Activated T-cell treated with anti-CD3 and anti-CD28 coated beads for 48 hours (primary cell): ENCODE measurements at places on chromosomes 3 and 15.
A peak's percentile ranks its signal among the peaks of the same experiment; 100 is the strongest.

DNA sequence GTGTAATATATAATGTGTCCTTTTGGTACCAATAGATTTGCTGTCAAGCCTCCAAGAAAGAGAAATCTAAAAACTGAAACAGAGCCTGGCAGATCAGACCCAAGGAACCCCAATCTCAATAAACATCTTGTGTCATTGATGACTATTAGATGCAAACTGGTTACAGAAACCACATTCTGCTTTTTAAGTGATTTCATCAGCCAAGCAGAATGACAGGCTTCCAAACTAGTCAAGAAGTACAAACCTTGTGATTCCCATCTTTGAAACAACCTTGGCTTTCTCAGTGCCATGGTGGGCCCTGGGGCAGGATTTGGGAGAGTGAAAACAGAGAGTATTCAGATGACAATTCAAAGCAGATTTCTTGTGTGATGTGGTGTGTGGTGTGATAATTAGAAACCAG, 45.6 kb upstream of the STRIT1 start:
- no peak for DNase-seq

GRCh38 chr3:60046210-60046609, 996.4 kb upstream of the CFAP20DC start:
- no peak for DNase-seq

DNA sequence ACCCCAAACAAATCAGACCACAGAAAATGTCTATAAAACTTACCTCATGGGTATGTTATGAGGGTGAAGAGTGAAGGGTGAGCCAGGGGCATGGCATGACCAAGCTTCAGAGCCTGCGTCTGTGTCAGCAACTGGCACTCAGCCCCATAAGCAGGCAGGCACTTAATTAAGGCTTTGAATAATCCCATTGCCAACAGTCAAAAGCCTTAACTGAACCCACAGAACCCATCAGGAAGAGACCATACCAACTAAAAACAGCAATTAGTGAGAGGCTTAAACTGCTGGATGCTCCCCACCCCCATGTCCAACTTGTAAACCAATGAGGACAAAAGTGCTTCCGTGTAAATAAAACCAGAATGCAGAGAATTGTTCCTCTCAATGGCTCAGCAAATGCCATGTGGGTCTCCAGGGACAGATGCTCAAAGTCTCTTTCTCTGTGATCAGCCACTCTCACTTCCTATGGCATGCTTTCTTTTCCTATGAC, 126.0 kb downstream of the MYLK start:
- no peak for DNase-seq

GRCh38 chr15:52397118-52397517, 101.5 kb upstream of the MYO5C start:
- DNase-seq: no peak

DNA sequence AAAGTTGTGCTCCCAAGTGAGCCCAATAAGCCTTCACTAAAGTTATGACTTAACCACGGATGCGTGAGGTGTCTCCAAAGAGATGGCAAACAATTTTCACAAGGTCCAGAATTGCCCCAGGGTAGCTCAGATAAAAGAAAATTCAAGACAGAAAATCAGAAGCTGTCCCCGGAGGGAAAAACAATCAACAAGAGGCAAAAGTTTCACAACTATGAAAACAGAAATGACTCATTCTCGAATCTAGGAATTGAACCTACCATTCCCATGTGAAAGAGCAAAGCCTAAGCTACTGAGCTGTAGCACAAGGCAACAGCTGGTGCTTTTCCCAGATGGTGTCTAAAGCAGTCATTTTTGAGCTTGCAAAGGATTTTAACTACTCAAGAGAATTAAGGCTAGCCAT, 33.5 kb upstream of the MKRN3 start:
- DNase-seq: no peak

DNA sequence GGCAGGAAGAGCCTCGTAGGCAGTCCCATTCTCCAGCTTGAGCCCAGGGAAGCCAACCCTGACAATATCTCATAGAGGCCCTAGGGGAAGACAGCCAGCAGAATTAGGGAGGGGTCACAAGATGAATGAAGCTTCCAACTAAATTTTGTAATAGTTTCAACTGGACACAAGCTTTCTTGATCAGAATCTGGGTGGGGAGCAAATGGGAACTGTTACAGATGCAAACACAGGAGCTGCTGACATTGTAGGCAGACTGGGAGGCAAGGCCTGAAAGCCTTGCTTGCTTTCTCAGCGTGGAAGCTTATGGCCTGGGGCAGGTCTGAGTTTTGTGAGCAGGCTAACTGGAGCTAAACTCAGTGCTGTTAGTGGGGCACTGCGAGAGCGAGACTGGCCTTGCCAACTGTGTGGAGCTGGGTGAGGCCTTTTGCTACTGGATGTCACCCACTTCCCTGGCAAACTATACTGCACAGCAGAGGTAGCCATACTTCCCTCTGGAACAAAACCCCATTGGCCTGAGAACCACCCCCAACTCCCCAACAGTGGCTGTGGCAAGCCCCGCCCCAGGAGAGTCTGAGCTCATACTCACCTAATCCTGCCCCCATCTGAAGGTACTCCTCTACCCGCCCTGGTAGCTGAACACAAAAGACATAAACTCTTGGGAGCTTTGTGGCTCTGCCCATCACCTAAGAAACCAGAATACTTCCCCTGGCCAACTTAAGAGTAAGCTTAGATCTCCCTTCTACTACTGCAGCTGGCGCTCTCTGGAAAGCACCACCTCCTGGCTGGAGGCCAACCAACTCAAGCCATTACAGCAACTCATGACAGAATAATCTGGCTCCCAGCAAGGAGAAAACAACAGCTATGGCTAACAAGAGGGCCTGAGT, 42.9 kb downstream of the CFAP20DC start:
- no peak for DNase-seq

- DNase-seq: no peak
Measured at GRCh38 chr3:120683671-120684301, 1.7 kb upstream of the HGD start.

DNA sequence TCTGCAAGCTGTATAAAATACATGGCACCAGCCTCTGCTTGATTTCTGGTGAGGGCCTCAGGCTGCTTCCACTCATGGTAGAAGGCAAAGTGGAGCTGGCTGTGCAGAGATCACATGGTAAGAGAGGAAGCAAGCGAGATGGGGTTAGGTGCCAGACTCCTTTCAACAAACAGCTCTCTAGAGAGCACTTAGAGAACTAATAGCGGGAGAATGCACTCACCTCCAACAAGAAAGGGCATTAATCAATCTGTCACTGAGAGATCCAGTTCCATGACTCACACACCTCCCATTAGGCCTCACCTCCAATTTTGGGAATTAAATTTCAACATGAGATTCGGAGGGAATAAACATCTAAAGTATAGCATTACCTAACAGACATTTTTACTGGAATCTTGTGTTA, 644.1 kb upstream of the ARRDC4 start:
- no peak for DNase-seq

- DNase-seq: peak; percentile 60
Measured at GRCh38 chr3:169863458-169863899, 6.3 kb downstream of the LRRC31 start.

DNA sequence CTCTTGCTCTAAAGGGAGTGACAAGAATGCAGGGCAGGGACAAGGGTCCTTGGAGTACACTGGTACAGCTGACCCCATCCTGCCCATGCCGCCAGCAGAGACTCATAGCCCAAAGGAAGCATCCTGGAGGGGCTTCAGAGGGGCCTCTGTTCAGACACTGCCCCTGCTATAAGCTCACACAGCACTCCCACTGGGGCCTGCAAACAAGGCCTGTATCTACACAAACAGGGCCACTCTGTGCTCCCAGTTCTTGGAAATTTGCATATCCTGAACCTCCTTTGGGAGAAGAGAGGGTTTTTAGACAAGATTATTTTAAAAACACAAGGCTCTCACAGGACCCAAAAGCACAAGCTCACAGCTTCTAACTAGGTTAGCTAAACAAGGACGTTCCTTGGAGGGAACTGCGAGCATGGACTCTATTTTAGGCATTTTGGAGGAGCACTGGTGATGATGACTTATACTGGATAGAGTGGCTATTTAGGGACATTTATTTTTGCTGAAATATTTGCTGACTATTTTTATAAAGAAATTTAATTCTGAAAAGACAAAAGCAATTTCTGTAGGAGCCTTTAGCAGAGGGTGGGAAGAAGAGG, 16.4 kb upstream of the ANKRD34C start:
- DNase-seq: no peak

DNA sequence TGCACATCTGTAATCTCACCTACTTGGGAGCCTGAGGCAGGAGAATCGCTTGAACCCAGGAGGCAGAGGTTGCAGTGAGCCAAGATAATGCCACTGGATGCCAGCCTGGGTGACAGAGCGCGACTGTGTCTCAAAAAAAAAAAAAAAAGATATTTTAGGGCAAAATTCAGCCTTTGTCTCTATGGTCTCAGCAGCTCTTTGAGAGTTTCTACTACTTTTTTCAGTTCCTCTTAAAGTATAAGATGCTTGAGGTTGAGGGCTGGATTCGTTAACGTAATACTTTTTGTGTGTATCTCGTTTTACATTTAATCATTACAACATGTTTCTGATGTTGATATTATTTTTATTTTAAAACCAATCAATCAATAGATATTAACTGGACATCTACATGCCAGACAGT, 381.2 kb upstream of the TBL1XR1 start:
- no peak for DNase-seq

- DNase-seq: no peak
Measured at GRCh38 chr15:76059320-76060117, at the start of gene TMEM266. TSS of gene TMEM266 (plus strand) at chr15:76059985. CDS start at chr15:76134264, 74,279 bp downstream.

DNA sequence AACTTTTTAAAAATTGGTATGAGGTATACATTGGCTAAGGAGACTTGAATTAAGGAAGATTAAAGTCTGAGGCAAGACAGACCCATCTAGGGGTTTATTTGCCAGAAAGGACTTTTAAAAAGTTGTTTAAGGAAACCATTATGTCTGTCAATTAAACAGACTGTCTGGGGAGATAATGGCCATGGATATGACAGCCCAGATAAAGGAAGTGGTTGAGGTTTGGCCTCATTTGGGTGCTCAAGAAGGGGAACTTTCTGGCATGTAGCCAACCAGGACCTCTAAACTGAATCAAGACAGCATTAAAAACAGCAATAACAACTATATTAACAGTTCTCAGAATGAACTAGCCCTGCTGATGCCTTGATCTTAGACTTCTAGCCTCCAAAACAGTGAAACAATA, 9.9 kb upstream of the CD200R1L start:
- DNase-seq: no peak

DNA sequence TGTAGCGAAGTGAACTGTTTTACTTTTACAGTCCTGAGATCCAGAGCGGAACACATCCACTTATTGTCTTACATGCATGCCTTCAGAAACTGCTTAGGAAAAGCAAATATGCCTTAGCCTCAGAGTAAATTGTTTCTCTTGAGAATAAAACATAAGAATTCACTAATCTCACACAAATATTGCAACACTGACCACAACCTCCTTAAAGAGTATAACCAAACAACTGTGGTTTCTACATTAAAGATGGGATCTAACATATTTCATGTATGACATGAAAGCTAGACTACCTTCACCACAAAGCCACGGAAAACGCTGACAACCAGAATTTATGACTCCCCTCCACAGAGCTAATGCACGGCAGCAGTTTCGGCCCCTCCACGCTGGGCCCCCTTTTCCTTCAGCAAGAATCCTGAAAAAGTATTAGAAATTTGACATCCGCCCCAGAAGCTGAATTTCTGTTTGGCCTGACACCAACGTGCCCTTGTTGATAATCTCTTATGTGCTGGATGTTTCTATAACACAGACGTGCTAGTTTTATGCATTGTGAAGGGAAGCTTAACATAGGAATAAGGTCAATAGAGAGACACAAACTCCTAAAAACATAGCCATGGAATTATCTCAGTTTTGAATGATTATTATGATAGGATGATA, 84.6 kb downstream of the GREM1 start:
- DNase-seq: peak; percentile 5
